SK-N-SH (cell line): ENCODE measurements at places on chromosomes 11 and 22. TPM values are rescaled to one million over a fixed set of nuclear protein-coding genes. Genes with fewer than 3 reads are reported as not detected.

DNA sequence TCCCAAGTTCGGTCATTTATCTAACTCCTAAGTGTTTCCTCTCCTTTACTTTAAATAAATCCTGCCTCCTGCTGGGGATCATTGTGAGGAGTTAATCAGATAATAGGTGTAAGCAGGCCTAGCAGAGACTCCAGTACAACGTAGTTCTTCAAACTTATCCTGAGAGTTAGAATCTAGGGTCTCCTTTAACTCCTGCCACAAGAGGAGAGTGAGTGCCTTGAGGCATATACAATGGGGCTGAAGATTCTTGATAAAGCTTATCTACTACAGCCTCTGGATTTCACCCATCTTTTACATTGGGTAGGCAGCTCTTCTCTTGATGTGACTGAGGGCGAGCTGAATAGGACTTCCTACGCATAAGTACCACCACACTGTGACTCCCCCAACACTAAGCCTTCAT lies 3.1 kb upstream of the GALNT18 start:
- no peak for DNase-seq

OR52I1 gene
- polyA plus RNA-seq, result not detected in 2 replicates

EMID1 gene
- 0.71 and 1.1 TPM in 2 replicates for polyA plus RNA-seq

- peak; percentile 18 for DNase-seq
Measured at GRCh38 chr11:47314992-47315391, 37.5 kb downstream of the MYBPC3 start.

DNA sequence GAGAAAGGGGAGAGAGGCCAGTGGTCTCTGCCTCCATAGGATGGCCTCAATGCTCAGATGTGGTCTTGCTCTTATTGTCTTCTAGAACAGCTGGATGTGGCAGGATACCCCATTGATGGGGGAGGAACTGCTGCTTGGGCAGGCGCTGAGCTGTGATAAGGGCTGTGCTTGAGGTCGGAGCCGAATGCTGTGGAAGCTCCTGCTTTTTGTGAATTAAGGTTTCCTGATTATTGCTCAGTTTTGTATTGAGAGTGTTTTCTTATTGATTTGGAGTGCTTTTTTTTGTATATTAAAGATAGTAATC lies 57.2 kb downstream of the CABIN1 start:
- no peak for DNase-seq

GRCh38 chr22:42343531-42344081 lies 73.2 kb upstream of the TCF20 start:
- DNase-seq, result peak; percentile 80

DNA sequence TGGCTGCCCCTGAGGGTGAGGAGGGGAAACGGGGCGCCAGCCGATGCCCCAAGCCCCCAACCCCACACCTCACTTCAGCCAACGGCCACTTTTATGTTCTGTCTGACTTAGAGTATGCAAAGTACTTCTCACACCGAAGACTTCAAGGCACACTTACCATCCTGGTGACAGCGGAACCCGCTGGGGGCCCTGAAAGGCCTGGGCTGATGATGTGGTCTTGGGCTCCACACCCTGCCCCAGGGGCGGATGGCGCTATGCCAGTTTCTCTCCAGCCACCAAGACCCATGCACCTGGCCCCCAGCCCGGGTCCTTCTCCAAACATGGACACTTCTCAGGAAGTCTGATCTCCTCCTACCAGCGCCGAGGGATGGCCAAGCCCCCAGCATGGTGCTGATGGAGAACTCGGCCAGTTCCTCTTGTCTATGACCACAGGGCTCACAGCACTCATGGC lies 175.4 kb downstream of the CTTN start:
- DNase-seq, result no peak

- no peak for DNase-seq
Measured at GRCh38 chr11:20618083-20618482, 18.7 kb downstream of the SLC6A5 start.

DNA sequence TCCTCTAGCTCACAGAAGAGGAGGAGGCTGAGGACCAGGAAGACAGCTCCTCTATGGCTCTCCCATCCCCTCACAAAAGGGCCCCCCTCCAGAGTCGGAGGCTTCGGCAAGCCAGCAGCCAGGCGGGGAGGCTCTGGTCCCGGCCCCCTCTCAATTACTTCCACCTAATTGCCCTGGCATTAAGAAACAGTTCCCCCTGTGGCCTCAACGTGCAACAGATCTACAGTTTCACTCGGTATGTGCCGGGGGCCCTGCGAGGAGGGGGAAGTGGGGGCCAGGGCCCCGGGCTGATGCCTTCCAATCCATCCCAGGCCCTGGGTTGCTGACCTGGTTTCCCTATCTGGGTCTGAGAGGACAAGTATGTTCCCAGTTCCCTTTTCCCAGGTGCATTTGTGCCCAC lies 7.9 kb downstream of the FOXR1 start:
- DNase-seq, result no peak

- DNase-seq, result no peak
Measured at GRCh38 chr22:36334081-36334820, 53.5 kb downstream of the MYH9 start.

MOV10L1 gene
- 2.1 and 3.0 TPM in 2 replicates for polyA plus RNA-seq

GRCh38 chr11:126914941-126915340 lies 85.6 kb downstream of the KIRREL3 start:
- no peak for DNase-seq

HIC2 gene
- 1.1 and 1.2 TPM in 2 replicates for polyA plus RNA-seq

RBM4 gene
- 202 and 222 TPM in 2 replicates for polyA plus RNA-seq
